ENCODE measurements at places on chromosomes 7 and 10.

DNA sequence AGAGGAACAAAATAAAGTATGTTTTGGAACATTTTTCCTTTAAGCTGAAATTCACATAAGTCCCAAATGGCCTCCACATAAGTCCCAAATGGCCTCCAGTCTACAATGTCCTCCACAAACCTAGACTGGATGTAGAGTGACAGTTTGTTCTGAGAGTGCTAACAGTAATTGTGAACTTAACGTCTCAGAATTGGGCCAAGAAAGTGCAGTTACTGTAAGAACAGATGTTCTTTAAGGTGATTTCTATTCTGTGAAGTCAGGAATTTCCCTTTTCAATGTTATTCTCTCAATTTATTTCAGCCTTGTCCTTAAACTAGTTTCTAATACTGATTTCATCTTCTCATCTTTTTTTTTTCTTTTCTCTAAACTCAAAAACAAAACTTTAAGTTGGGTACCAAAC, 188.7 kb upstream of the SEMA3E start:
- no peak for DNase-seq

- DNase-seq: no peak
Observed at GRCh38 chr7:30973791-30974604, 10.2 kb downstream of the GHRHR start.

DNA sequence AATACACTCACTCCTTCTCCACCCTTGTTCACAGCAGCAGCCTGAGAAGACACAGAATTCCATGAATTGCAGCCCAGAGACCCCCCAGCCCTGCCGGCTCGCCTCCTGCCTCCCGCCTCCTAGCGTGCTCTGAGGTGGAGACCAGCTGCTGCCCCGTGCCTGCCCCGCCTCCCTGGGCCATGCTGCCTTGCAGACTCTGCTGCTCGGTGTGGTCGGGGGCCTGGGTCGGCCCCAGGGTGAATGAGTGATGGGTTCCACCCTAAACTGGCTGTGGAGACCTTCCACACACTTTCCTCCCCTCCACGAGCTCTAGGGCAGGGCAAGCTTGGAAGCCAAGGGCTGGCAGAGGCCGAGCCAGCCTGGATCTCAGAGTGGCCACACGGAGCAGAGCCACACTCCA, 479.3 kb downstream of the DNAJB6 start:
- no peak for DNase-seq

- DNase-seq: no peak
Observed at GRCh38 chr10:119535837-119536507, 6.5 kb downstream of the RGS10 start.

GRCh38 chr7:116802746-116803152, 59.6 kb upstream of the CAPZA2 start:
- DNase-seq: no peak

- no peak for DNase-seq
Observed at GRCh38 chr7:9711259-9711918, 1262.3 kb upstream of the PHF14 start.

DNA sequence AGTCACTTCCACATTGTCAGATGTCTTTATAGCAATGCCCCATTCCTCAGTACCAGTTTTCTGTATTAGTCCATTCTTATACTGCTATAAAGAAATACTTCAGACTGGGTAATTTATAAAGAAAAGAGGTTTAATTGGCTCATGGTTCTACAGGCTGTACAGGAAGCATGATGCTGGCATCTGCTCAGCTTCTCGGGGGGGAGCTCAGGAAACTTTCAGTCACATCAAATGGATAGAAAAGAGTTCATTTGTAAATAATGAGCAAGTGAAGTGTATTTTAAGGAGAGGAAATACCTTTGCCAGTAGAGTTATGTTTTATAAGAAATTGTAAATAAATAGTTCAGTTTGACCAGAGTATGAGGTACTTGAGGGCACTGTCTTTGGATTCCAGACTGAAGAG, 50.5 kb downstream of the TMEM60 start:
- DNase-seq: no peak

GRCh38 chr10:29323367-29323766, 34.5 kb downstream of the LYZL1 start:
- no peak for DNase-seq

- no peak for DNase-seq
Observed at GRCh38 chr10:81696609-81697388, 178.2 kb upstream of the NRG3 start.

GRCh38 chr7:1665549-1666316, 4.3 kb upstream of the ELFN1 start:
- DNase-seq: no peak

GRCh38 chr7:46580766-46581165, 659.7 kb upstream of the IGFBP3 start:
- DNase-seq: no peak

DNA sequence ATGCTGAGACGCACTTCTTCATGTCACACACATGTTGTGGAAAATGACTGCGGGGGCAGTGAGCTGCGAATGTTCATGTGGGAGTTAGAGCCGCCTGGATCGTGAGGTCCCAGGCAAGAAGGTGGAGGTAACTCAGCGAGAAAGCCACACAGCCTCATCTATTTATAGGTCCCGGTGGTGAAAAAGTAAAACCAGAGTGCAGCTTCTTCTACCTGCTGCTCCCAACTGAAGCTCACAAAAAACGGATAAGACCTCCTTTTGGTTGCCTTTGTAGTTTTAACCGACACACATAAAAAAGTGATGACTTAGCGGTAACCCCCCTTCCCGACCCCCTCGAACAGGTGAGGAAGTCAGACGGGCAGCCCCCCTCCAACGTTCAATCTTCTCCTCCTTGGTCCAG, 276.9 kb downstream of the GATA3 start:
- DNase-seq: no peak

- DNase-seq: no peak
Observed at GRCh38 chr7:20307119-20307518, 23.6 kb upstream of the ITGB8 start.

GRCh38 chr10:71285180-71285545, 33.9 kb upstream of the SLC29A3 start:
- DNase-seq: no peak

Measured in stimulated activated CD4-positive, alpha-beta T cell treated with anti-CD3 and anti-CD28 coated beads, Interleukin-15, amount 100 ng/mL, for 1 hour (primary cell).